ENCODE measurements at places on chromosomes 5 and 9.

DNA sequence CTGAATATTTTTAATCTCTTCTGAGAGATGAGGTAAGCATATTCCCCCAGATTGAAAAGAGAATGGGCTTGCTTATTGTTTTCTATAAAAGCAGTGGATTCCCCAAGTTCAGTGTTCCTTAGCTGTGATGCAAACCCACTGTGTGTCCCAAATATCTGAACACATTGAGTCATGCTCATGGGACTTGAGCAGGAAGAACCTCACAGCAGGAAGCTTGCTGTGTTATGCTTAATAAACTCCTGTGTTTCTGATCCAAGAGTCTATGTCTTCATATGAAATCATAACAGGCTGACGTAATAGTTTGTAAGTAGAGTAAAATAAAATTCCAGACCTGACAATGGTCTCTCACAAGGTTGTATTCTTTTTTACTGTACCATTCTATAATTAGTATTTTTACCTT is 24.8 kb upstream of the LOX start:
- no peak for DNase-seq

DNA sequence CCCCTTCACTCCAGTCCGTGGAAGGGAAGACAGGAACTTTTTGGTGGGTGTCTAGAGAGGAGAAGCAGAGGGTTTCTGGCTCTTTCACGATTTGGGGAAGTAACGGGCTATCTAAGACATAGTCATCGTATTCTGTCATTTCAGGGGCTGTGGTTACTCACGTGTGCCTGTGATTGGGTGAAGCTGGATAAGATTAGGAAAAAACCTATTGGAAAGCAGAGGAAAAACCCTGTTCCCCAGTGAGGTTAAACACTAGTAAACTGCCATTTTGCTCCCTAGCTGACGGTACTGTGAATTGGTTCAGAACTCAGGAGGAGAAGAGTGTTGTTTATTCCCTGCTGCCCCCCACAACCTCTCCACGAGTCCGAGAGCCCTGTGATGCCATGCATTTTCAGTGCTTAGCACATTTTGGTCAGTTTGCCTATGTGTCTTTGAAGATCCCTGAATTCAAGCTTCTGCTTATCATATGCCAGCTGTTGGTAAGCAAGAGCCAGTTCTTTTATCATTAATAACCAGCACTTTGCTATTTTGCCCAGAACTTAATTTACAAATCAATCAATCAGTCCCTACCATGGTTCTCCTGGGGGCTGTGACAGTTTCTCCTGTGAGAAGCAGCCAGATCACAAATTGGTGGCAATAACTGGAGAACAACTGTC is 45.1 kb upstream of the ROR2 start:
- no peak for DNase-seq

GRCh38 chr5:101364469-101364868 is 461.4 kb upstream of the ST8SIA4 start:
- no peak for DNase-seq

- DNase-seq, result no peak
Observed at GRCh38 chr9:86511614-86512360, 157.6 kb upstream of the TUT7 start.

DNA sequence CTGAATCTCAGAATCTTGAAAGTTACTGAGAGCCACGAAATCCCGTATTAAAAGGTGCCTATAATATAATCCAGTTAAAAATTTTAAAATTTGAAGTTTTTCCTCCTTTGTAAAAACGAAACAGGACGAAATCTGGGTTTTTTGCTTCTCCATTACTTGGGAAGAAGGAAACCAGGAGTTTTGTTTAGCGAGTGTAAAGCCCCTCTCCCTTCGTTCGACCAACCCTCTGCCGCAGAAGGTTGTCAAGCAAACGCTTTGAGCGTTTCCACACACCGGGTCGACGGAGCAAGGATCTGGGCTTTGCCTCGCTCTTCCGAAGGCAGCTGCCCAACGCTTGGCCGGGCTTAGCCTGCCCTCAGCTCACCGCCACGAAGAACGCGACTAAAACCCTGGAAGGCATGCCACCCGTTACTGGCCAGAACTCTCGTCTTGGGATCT is 1.6 kb upstream of the FOXE1 start:
- DNase-seq, result no peak

DNA sequence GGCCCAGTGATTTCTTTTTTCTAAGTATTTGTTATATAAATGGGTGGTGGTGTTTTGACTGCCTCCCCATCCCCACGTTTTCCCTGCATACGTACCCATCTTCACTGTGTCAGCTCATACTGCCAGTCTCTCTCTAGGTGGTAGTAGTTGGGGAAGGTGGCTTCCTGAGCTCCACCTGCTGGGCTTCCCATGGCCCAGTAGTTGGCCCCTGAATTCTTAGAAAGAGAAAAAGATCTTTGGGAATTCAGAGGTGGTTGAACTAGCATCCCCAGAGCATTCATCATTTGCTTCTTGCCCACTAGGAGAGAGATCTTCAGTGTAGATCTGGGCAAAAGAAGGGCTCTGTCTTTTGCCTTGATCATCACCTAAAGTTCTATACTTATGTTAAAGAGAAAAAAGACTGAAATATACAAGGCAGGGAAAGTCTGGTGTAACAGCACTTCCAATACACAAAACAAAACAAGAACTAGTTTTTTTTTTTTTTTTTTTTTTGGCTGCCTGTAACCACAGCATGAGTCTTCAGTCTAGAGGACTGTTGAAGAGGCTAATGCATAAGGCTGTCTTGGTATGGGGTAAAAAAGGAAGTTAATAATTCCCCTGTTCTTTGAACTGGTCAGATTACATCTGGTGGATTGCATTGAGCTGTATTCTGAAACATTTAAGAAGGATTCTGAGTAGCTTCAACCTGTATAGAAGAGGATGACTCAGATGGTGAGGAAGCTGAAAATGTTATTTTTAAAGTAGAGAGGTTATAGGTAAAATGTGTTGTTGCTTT is 128.7 kb downstream of the ATG10 start:
- DNase-seq, result no peak

GRCh38 chr5:74257645-74258313 is 382.7 kb downstream of the ENC1 start:
- DNase-seq, result no peak

GRCh38 chr9:114218264-114219120 is 63.2 kb downstream of the COL27A1 start:
- no peak for DNase-seq

DNA sequence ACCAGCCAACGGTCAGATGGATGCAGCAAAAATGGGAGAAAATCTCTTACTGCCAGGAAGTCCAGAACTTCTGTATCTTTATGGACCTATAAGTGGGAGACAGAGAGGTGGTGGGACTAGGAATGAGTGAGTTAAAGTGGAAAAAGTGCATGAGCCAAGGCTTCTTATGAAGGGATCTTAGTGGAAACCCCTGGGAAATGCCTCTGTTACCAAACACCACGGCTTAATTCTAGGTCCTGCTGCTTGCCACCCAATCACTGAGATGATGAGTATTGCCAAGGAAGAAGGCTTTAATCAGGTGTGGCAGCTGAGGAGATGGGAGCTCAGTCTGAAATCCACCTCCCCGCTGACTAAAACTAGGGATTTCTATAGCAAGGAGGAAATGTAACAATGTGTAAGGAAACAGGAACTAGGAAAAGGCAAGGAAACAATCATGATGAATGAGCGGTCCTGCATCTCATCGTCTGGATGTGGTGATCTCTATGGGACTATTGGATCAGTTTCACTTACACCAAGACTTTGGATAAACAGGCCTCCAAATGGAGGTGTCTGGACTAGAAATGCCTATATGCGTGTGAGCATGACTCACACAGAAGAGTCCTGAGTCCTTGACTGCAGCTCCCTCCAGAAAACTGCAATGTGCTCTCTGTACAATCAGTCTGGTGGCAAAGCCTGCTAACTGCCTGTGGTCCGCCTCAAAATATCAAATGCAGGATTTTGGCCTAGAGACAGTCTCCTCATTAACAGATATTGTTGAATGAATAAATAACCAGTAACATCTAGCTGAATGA is 98.2 kb upstream of the PRR16 start:
- no peak for DNase-seq

DNA sequence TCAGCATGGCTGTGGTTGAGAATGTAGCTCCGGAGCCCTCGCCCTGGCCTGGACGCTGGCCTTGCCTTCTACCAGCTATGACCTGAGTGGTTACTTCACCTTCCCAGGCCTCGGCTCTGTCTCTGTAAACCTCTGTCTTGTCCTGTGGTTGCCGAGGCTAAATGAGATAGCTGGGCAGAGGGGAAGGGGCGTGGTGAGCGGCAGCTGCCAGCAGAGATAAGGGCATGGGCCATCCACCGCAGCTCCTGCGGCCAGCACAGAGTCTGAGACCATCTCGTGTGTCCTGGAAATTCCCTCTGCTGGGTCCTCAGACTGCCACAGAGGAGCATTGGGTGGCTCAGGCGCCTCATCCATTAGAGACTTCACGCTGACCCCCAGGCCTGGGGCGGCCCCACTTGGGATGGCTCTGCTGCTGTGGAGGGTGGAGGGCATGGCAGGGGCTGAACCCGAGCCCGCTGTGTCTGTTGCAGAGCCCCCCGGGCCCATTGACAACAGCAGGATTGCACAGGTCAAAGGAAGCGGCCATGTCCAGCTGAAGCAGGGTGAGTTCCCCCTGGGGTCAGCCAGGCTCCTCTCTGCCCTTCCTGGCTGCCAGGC is 43.9 kb downstream of the USP20 start:
- no peak for DNase-seq

GRCh38 chr5:75614176-75614575 is 2.9 kb downstream of the ANKDD1B start:
- no peak for DNase-seq

- DNase-seq, result no peak
Observed at GRCh38 chr5:104793031-104793754, 1230.6 kb upstream of the NUDT12 start.

DNA sequence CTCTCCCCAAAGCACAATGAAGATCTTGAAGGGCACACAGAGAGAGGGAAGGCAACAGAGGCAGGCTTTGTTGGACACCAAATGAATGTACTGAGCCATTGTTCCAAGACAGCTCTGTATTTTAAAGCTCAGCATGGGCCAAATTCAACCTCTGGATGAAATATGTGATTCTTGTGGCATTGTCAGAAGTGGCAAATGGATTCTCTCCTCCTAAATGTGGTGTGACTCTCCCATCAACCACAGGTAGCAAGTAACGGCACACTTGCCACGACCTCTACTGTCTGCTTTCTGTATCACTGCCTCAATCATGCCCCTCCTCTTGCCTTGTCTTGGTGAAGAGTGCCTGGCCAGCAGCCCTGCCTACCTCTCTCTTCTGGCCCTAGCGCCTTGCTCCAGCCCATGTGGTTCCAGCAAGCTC is 6.1 kb upstream of the MOB3B start:
- DNase-seq, result no peak

DNA sequence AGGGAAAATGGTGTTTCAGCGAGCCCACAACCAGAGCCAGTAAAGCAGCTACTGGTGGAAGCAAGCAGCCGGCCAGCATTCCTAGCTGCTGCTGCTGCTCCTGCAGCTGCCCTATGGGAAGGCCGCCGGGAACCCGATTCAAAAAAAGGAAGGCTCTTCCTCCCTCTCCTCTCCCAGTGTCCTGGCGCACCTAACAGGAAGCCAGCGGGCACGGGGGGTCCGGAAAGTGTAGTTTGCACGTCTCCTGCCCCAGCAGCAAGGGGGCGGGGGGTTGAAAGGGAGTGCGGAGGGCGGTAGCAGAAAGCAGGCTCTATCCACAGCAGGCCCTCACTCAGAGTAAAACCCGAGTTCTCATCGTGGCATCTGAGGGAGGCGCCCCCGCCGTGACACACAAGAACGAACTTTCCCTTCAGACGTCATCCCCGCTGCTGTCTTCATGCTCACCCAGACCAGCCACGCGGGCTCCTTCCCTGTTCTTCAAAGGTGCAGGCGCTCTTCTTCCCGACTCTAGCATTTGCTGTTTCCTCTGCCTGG is 16.5 kb downstream of the GRXCR2 start:
- no peak for DNase-seq

DNA sequence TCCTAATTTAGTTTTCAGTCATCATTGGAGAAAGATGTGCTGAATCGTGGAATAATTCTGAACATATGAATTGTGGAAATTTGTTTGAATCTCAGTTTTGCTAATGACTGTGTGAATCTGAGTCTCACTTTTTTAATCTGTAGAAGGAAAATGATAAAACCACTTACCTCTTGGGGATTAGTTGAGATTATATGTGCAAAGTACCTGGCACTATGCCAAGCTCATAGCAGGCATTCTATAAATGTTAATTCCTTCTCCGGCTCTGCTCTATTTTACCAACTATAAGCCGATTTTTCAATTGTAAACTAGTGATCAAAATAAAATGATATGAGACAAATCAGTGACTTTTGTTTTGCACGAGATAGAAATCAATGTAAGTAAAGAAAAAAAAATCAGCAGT is 290.8 kb downstream of the TRPM3 start:
- DNase-seq, result no peak

- DNase-seq, result no peak
Observed at GRCh38 chr5:134451225-134451935, 39.7 kb upstream of the CDKN2AIPNL start.

- DNase-seq, result no peak
Observed at GRCh38 chr5:57441557-57441956, 41.1 kb downstream of the ACTBL2 start.

DNA sequence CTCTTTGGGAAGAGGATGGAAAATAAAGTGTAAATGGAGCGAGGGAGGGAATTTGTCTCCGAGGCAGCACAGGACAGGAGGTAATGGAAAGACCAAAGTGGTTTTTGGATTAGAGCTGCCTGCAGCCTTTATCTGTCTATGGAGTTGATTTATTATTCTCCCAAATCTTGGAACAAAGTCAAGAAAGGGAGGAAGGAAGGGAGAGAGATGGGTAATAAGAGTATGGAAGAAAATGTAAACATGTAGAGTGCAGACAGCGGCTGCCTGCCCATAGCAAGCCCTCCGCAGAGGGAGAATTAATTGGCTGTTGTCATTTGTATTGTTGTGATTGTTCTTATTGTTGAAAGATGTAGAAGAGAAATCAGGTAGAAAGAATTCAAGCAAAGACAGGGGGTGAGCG is 15.7 kb downstream of the KCNIP1 start:
- DNase-seq, result no peak

- DNase-seq, result no peak
Observed at GRCh38 chr5:139382807-139383206, 290 bp downstream of the SLC23A1 start.

- no peak for DNase-seq
Observed at GRCh38 chr5:170353011-170353761, 36.0 kb downstream of the KCNMB1 start.

- DNase-seq, result peak; percentile 53
Observed at GRCh38 chr9:6055216-6055615, 39.8 kb upstream of the RANBP6 start.

- no peak for DNase-seq
Observed at GRCh38 chr5:6730407-6730806, 17.2 kb downstream of the TENT4A start.

- DNase-seq, result no peak
Observed at GRCh38 chr5:15037247-15037908, 165.8 kb upstream of the ANKH start.

DNA sequence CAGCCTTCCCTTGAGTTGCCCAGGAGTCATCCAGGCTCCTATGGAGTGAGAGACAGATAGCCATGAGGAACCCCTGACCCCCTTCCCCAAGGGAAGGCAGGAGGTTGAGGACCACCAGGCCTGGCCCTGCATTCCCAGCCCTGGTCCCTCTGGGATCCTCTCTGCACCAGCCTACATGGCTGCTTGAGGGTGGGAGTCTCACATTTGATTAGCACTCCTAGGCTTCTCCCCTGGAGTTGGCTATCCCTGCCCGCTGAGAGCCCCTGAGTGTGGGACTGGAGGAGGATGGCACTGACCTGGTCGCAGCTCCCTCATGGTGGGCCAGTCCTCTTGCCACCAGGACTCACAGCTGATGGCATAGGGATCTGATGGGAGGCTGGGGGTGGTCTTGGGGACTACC is 46.7 kb downstream of the SAR1B start:
- no peak for DNase-seq

All from NCI-H1417 treated with DMSO at 0.1 percent for 48 hours (cell line).